SIG-M5 (cell line): ENCODE measurements at places on chromosomes 16 and 17.

DNA sequence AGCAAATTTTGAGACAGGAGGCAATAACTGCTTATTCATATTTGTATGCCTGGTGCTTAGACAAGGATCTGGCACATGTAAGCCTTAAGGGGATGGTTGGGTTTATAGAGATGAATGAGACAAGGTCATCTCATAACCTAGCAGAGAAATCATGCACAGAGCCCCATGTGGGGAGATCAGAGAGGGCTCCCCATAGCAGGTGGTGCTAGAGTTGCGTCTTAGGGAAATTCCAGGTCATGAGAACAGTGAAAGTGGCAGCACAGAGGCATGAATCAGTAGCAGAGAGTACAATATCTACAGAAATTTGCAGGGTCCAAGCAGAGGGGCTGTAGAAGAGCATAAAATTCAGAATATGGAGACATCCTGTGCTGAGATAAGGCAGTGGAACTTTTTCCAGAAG is 57.3 kb downstream of the SLC6A2 start:
- DNase-seq = no peak

GRCh38 chr16:1332618-1333148 is 762 bp upstream of the BAIAP3 start:
- DNase-seq = no peak

- no peak for DNase-seq
Measured at GRCh38 chr17:57442914-57443571, 186.7 kb downstream of the MSI2 start.

GRCh38 chr17:65398040-65398787 is 163.2 kb downstream of the AXIN2 start:
- no peak for DNase-seq

GRCh38 chr17:57412520-57413096 is 156.3 kb downstream of the MSI2 start:
- DNase-seq = no peak

DNA sequence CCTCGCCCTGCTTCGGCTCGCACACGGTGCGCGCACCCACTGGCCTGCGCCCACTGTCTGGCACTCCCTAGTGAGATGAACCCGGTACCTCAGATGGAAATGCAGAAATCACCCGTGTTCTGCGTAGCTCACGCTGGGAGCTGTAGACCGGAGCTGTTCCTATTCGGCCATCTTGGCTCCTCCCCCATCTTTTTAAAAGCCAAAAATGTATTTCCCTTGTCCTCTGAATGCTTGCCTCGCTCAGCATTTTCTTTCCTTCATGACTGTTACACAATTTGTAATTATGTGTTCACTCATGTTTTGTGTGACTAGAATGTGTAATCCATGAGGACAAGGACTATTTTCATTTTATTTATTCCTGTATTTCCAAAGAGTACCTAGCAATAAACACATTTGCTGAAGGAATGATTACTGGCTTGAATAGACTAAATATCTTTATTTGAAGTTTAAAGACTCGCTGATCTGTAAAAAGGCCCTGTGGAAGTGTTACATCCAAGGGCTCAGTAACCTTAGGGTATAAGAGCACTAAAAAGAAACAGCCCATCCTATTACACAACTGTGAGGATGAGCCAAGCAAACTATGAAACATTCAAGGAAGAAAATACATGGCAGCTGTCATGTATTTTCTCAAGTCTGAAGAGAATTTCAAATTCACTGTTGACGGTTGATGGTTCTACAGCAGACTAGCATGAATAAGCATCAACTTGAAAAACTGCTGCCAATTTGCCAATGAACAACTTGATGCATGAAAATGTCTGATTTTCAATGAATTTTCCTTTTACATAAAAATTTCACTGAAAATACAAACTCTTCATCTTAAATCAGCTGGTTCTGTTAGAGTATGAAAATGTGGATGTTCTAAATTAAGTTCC is 192.6 kb downstream of the MYO1D start:
- no peak for DNase-seq

- no peak for DNase-seq
Measured at GRCh38 chr17:76805319-76805718, 62.9 kb upstream of the MGAT5B start.

- DNase-seq = no peak
Measured at GRCh38 chr16:26749072-26749471, 317.7 kb upstream of the C16orf82 start.

DNA sequence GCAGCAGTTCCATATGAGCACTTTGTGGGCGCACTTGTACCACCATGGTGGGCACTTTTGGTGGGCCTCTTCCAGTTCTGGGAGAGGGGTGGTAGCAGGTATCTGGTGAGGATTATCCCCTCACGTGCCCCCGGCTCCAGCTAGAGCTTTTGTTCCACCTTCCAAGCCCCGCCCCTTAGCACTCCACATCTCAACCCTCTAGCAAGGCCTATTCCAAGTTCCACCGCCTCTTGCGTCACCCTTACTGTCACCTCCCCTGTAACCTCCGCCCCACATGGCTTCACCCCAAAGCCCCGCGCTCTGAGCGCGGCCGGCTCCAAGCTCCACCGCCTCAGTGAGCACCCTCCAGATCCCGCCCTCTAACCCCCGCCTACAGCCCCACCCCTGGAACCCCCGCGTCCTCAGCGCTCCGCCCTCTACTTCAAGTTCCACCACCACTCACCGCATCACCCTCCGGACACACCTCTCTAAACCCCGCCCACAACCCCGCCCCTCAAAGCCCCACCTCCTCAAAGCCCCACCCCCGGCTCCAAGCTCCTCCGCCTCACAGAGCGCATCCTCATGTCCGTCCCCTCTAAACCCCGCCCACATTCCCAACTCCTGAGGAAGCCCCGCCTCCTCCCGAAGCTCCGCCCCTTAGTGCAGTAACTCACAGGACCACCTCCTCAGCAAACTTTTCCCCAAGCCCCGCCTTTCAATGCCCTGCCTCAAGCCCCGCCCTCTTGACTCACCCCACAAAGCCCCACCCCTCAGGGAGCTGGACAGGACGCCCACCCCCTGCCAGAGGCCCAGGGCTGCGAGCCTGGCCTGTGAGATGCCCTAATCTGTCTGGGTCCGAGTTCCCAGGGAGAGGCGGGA is 11.1 kb downstream of the SCN4A start:
- DNase-seq = peak; percentile 66

DNA sequence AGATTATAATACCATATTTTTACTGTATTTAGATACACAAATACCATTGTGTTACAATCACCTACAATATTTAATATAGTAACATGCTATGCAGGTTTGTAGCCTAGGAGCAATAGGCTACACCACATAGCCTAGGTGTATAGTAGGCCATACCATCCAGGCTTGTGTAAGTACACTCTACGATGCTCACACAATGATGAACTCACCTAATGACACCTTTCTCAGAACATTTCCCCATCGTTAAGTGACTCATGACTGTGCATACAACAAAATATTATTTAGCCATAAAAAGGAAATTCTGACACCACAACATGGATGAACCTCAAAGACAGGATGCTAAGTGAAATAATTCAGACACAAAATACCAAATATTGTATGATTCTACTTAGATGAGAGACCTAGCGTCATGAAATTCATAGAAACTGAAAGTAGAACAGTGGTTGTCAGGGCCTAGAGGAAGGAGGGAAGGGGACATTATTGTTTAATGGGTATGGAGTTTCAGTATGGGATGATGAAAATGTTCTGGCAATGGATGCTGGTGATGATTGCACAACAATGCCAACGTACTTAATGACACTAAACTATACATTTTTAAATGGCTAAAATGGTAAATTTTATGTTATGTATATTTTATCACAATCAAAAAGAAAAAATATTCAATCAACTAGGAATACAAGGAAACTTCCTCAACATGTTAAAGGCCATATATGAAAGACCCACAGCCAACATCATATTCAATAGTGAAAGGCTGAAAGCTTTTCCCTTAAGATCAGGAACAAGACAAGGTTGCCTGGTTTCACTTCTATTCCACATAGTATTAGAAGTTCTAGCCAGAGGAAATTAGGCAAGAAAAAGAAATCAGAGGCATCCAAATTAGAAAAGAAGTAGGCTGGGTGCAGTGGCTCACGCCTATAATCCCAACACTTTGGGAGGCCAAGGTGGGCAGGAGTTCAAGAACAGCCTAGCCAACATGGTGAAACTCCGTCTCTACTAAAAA is 5.9 kb upstream of the C16orf87 start:
- DNase-seq = no peak

DNA sequence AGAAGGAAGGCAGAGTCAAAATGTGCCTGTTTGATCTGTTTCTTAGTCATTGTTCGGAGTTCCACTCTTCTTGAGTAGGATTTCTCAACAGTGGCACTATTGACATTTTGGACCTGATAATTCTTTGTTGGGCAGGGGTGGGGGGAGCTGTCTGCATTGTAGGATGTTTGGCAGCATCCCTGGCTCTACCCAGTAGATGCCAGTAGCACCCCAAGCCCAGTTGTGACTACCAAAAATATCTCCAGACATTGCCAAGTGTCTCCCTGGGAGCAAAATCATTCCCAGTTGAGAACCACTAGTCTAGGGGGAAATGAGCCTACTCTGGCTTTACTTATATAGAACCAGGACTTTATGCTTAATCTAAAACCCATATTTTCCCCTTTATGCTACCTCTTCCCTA is 1.1 kb upstream of the GFOD2 start:
- DNase-seq = no peak

DNA sequence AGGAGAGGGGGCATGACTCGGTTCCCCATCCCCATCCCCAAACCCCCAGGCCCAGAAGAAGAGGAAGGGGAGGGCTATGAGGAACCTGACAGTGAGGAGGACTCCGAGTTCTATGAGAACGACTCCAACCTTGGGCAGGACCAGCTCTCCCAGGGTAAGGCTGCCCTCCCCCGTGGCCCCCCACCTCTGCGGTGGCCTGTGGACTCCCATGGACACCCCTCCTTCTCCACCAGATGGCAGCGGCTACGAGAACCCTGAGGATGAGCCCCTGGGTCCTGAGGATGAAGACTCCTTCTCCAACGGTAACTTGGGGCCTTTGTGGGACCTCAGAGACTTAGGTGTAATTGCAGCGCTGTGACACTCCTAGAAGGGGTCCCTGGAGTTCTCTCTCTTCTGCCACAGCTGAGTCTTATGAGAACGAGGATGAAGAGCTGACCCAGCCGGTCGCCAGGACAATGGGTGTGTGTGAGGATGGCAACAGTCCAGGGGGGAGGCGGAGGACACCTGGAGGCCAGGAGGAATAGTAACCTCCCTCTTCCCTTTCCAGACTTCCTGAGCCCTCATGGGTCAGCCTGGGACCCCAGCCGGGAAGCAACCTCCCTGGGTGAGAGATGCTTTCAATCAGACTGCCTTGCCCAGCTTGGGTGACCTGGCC is 5.6 kb downstream of the CD19 start:
- DNase-seq = no peak

- no peak for DNase-seq
Measured at GRCh38 chr16:13305019-13305755, 403.8 kb downstream of the SHISA9 start.

DNA sequence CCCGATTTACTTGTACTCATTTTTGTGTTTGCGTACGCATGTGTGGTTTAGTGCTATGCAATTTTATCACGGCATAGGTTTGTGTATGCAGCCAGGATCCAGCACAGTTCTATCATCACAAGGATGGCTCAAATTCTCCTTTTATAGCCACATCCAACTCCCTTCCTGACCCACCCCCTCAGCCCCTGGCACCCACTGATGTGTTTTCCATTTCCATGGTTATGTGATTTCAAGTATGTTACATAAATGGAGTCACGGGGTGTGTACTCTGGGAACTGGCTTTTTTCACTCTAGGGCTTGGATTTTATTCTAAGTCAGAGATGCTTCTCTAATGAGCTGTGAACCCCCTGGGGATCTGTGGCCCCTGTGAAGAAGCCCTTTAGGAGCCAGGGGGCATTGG is 16.8 kb downstream of the IL4R start:
- no peak for DNase-seq
